Activated T-cell treated with anti-CD3 and anti-CD28 coated beads for 48 hours (primary cell): ENCODE measurements at places on chromosomes 11 and 22.

DNA sequence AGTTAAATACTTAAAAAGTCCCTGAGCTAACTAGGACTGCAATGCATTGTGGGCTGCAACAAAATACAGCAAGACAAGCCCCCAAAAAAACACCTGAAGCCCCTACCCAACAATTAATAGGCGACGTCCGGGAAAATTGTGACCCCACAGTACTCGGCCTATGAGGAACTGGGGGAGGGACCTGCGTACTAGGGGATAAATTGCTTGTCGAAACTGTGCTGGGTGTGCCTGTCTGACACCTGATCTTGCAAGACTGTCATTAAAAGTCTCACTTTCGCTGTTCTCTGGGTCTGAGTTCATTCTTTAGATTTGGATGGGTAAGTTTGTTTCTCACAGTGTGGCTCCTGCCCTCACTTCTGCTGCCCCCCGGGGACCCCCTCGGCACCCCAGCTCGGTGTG is 15.2 kb downstream of the TANGO2 start:
- DNase-seq, result no peak

- DNase-seq, result no peak
Observed at GRCh38 chr11:33585586-33586209, 114.9 kb downstream of the C11orf91 start.

GRCh38 chr11:113533425-113533698 is 58.2 kb upstream of the DRD2 start:
- no peak for DNase-seq

- no peak for DNase-seq
Observed at GRCh38 chr22:26194877-26195276, 25.6 kb downstream of the SEZ6L start.

DNA sequence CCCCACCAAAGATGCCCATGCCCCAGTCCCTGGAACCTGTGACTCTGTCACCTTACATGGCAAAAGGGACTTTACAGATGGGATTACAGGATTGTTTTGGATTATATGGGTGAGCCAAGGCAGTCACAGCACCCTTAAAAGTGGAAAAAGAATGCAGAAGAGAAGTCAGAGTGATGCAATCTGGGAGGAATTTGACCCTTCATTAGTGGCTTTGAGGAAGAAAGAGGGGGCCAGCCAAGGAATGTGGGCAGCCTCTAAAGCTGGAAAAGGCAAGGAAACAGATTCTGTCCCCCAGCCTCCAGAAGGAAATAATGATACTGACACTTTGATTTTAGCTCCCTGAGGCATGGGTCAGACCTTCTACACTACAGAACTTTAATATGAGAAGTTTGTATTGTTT is 257.3 kb upstream of the ISX start:
- no peak for DNase-seq

DNA sequence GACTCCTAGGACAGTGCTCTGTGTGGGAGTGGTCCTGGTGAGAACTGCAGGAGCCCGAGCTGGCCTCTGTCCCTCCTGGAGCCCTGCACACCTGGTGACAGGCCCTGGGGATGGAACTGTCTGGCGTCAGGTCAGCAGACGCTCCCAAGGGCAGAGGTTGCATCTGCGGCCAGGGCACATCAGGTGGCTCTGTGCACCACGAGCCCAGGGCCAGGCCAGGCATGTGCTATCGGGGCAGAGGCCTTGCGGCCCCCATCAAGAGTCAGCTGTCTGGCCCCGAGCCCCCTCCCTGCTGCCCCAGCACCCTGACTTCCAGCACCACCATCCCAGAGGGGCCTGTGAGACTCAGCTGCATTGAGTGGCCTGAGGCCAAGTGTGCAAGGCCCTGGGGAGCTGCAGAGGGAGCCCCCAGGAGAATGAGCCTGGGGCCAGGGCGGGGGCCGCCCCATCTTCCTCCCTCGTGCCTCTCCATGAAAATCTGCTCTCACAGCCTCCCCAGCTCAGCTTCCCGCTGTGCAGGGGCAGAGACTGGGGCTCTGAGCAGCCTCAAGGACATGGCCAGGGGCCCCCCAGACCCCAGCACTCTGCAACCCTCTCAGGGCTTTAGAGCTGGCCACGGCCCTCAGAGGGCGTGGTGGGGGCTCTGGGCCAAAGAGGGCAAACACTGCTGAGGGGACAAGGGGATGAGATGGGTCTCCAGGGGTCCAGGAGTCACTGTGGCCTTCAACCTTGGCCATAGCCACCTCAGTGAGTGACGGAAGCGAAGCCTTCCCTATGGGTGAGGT is 56.4 kb downstream of the RTL6 start:
- no peak for DNase-seq

DNA sequence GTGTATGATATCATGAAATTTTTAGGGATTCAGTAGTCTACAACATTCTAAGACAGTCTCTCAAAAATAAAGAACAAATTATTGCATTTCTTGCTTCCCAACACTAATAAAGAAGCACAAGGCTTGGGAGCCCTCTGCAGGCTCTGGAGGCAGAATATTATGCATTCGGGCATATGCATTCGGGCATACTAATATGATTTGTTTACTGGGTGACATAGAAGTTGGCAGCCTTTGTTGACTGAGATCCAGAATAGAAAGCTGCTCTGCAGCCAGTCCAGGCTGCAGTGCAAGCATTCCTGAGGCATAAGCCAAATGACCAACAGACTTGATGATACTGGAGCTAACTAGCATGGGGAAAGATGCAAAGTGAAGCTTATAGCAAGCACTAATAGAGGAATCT is 945.5 kb downstream of the OPCML start:
- DNase-seq, result no peak

- DNase-seq, result no peak
Observed at GRCh38 chr22:27985323-27986275, 66.5 kb upstream of the PITPNB start.

- no peak for DNase-seq
Observed at GRCh38 chr11:75022296-75022695, 33.6 kb downstream of the NEU3 start.

DNA sequence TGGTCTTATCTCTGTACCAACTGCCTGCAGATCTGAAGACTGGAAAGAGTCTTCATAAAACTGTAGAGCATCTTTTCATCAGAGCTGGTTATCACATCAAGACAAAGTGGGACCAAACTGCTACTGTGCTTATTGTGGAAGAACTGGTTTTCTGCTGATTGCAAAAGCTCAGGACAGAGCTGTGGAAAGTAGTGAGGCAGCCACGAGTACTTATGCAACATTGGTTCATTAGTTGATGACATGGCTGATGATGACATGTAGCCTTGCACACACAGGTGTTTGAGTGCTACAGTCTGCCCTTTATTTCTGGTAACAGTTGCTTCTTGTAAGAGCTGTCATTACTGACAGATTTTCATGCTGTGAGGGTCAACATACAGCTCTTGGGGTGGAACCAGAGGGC is 185.4 kb upstream of the GUCY1A2 start:
- DNase-seq, result no peak

GRCh38 chr11:26191193-26191592 is 140.7 kb upstream of the ANO3 start:
- DNase-seq, result no peak

DNA sequence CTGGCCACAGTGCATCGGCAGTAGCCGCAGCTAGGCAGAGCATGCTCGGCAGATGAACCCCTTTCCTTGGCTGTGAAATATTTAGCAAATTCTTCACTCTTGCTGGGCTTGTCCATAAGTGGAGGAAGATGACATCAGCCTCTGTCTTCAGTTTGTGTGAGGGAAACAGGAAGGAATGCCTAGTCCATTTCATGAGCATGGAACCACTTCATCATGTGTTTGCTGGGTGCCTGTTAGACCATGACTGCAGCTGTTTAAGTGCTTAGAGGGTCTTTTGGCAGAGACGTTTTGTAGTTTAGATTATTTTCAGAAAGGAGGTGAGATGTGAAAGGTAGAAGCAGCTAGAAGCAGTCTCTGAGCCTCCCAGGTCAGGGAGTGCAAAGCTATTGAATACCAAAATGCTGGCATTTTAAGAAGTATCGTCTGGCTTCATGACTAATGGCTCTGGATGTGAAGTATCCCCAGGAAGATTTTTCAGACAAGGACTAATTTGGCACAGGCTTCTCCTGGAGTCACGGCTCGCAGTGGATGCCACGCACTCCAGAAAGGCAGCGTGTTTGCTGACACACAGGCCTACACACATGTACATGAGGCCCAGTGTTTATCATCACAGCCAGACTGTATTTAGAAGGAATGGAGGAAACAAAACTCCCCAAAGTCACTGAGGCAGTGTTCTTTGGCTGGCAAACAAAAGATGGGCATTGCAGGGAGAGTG is 43.1 kb upstream of the GRAMD1B start:
- DNase-seq, result no peak

GRCh38 chr11:9669954-9670353 is 6.1 kb downstream of the SWAP70 start:
- DNase-seq, result no peak

- DNase-seq, result no peak
Observed at GRCh38 chr11:118045191-118045590, 31.7 kb upstream of the TMPRSS4 start.

- DNase-seq, result no peak
Observed at GRCh38 chr11:130178441-130179339, 19.1 kb downstream of the ST14 start.

- no peak for DNase-seq
Observed at GRCh38 chr11:123268156-123268555, 73.1 kb upstream of the CLMP start.

GRCh38 chr11:64129403-64129802 is 36.5 kb downstream of the MACROD1 start:
- no peak for DNase-seq

DNA sequence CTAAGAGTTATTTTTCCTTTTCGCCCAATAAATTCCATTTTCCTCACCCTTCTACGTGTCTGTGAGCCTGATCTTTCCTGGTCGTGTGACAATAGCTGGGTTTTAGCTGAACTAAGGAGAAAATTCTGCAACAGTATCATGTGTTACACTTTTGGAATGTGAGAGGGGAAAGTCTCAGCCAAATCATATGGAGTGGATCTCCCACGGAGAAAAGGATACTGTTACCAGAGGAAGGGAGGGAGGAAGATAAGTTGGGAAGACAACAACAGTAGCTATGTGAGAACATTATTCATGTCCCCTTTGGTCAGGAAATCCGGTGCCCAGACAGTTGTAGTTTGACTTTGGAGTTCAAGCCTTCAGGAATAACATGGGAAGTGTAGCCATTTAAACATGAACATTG is 584.0 kb upstream of the RAG2 start:
- no peak for DNase-seq

DNA sequence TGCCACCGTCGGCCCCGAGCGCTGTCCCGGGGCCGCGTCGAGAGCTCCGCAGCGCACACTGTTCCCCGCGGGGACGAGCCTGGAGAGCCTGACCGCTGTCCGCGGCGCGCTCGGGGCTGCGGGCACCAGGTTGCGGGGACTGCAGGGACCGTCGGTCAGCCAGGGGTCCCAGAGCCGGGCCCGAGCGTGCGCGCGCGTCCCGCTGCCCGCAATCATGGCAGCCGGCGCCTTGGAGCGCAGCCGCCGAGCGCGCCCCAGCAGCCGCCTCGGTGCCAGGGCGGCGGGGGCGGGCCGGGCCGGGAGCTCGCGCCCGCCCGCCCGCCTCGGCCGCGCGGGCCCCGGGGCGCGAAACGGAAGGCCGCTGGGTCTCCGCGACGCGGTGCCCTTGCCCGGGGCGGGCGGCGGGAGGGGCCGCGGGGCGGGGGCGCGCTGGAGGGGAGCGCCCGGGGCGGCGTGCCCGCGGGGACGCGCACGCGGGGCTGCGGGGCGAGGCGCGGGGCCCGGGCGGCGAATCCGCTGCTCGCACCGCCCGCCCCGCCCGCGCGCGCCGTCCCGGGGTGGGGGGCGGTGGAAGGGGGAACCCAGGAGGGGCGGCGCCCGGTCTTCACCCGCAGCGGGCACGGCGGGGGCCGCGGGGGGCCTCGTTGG is 79.4 kb upstream of the PPARA start:
- DNase-seq, result peak; percentile 61

GRCh38 chr11:131350872-131351271 is 19.5 kb upstream of the NTM start:
- no peak for DNase-seq

DNA sequence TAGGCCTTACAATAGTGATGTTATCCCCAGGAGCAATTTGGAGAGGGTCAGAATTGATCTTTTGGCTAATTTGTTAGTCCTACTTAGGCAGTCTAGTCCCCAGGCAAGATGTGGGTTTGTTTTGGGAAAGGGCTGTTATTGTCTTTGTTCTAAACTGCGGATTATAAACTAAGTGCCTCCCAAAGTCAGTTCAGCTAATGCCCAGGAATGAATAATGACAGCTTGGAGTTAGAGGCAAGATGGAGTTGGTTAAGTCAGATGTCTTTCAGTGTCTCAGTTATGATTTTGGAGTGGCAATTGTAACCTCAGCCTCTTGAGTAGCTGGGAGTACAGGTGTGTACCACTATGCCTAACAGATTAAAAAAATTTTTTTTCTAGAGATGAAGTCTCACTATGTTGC is 7.3 kb upstream of the CLNS1A start:
- DNase-seq, result no peak
